ENCODE measurements at places on chromosomes 1 and 21.

- DNase-seq, result no peak
Observed at GRCh38 chr1:24459551-24460266, 42.9 kb upstream of the RCAN3 start.

- DNase-seq, result no peak
Observed at GRCh38 chr21:37166733-37167132, 93.7 kb downstream of the TTC3 start.

DNA sequence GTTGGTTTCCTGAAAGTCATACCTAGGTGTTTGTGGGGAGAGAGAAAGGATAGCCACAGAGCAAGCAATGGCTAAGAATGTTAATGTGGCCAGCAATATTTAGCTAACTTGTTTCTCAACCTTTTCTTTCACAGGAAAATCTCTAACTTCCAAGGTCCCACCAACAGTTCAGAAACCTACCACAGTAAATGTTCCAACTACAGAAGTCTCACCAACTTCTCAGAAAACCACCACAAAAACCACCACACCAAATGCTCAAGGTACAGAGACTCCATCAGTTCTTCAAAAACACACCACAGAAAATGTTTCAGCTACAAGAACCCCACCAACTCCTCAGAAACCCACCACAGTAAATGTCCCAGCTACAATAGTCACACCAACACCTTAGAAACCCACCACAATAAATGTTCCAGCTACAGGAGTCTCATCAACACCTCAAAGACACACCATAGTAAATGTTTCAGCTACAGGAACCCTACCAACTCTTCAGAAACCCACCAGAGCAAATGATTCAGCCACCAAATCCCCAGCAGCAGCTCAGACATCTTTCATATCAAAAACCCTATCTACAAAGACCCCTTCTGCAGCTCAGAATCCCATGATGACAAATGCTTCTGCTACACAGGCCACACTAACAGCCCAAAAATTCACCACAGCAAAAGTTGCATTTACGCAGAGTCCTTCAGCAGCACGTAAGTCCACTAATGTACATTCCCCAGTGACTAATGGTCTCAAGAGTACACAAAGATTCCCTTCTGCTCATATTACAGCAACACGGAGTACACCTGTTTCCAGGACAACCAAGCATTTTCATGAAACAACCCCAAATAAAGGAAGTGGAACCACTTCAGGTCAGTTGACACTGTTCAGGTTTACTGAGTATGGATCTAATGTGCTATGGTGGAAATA, 15.3 kb downstream of the CD55 start:
- DNase-seq, result no peak

- DNase-seq, result no peak
Observed at GRCh38 chr1:86773341-86774288, 69.2 kb downstream of the SH3GLB1 start.

- peak; percentile 49 for DNase-seq
Observed at GRCh38 chr1:231628207-231628876, 1.8 kb downstream of the DISC1 start.

GRCh38 chr1:113255038-113255719, 135.1 kb upstream of the MAGI3 start:
- DNase-seq, result no peak

- no peak for DNase-seq
Observed at GRCh38 chr1:9720785-9721605, 69.5 kb downstream of the PIK3CD start.

- no peak for DNase-seq
Observed at GRCh38 chr1:94319319-94320102, 82.1 kb upstream of the ARHGAP29 start.

- no peak for DNase-seq
Observed at GRCh38 chr1:227429447-227430359, 111.4 kb upstream of the CDC42BPA start.

DNA sequence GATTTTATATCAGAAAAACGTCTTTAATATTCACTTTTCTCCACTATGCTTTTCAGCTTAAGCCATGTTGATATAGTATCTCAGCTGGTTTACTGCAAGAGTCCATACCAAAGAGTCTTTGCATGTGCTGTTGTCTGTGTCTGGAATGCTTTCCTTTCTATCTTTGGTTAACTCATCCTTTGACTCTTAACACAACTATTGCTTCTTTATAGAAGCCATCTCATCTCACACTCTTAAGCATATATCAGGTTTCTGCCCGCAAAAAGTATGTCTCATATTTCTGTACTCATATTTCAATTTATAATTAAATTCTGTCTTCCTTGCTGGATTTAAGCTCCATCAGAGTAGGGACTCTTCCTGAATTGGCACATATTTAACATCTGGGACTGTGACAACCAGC, 220.9 kb upstream of the KCNK2 start:
- DNase-seq, result no peak

- DNase-seq, result no peak
Observed at GRCh38 chr1:171296897-171297296, 17.1 kb upstream of the FMO4 start.

DNA sequence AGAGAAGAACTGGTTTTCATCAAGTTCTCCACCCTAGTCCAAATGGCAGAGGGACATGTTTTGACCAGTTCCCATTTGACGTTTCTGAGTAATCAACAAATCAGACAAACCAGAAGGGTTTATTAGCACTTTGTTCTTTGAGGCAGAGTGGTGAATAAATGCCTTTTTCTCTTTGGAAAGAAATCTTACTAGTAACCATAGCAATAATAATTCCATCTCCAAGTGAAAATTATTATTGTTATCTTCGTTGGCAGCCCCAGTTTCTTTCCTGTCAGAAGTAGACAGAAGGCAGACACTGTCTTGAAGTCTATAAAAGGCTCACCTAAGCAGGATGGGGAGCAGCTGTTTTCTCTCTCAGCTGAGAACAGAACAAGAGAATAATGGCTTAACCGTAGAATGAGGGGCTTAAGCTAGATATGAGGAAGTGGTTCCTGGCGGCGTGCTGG, 391.6 kb downstream of the PBX1 start:
- DNase-seq, result no peak

- DNase-seq, result no peak
Observed at GRCh38 chr1:46306159-46306530, 2.6 kb downstream of the UQCRH start.

DNA sequence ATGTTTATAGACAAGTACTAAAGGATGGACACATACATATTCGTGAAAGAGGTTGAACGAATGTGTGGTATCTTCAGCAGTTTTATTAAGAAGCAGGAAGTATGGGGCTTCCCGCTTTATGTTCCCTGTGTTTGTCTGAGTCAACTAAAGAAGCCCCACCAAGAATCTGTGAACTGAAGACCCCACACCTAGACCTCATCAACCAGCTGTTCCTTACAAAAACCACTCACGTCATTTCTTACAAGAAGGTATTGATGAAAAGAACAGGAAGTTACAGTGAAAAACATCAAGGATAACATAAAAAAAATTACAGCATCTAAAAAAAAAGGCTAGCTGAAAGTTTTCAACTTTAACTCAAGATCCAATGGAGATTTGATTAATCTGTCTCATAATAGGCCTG, 12.3 kb downstream of the REG4 start:
- DNase-seq, result no peak

DNA sequence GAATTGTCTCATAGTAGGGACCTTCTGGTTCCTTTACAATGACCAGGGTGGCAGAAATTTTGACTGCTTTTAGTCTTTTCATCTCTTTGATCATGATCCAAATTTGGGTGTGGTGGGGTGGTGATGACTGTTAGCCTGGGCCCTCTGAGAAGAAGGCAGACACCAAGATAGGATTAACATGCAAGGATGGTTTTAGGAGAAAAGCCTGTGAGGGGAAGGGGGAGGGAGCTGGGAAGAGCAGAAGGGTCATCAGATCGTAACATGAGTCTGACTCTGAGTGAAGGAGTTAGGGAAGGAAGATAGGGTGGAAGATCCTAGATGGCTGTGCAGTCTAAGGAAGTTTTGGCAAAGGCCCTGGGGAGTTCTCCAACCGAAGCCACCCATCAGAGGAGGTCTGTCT, 28.5 kb upstream of the CAMSAP2 start:
- DNase-seq, result no peak
